GM04503 (cell line): ENCODE measurements at places on chromosomes 5 and 9.

DNA sequence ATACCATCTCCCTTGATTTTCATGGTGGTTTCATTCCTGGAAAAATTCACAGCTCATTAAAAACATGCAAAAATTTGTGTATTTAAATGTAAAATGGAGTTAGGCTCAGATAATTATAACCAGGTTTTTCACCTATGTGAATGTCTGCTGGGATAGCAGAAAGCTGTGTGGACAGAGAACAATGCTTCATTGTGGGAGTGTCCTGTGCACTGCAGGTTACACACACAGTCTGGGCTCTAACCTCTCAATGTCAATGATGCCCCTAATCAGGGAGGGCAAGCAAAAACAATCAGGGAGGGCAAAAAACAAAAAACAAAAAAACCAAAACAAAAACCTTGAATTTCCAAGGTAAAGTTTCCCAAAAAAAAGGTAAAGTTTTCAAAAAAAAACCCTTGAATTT is 158.9 kb upstream of the KLF9 start:
- DNase-seq, result no peak

DNA sequence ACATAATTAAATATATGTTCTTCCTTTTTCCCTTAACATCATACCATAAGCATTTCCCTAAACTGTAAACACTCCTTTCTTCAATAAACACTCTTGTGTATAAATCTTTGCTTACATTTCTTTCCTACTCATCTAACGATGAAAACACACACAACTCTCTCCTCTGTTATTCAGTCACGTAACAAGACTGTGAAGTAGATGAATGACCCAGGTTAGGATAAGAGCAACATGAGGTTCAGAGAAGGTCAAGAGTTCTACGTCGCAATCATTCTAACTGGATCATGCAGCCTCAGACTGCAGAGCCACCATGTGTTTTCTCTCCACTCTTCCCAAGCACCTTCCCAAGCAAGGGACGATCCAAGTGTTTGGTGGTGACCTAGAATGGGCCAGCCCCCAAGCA is 70.5 kb upstream of the SPTLC1 start:
- DNase-seq, result no peak

GRCh38 chr9:76194896-76195295 is 199.3 kb downstream of the RFK start:
- no peak for DNase-seq

DNA sequence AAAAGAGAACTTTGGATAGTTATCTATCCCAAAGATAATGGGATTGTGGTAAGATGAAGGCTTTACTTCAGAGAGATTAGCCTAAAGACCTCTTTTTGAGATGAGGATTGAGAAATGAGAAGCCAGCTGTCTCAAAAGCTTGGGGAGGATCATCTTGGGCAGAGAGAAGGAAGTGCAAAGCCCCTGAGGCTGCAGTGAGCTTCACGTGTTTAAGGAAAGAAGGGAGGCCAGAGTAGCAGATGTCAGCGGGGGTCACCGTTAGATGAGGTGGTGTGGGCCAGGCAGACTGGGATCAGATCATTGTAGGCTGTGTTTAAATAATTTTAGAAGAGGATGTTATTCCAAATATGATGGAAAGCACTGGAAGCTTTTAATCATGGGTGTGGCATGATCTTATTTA is 270.1 kb downstream of the ARHGEF28 start:
- no peak for DNase-seq

- DNase-seq, result no peak
These were observed 21.7 kb upstream of the CCNH start for GRCh38 chr5:87434461-87434860.

- DNase-seq, result no peak
These were observed 122.0 kb downstream of the TLE4 start for GRCh38 chr9:79693750-79694149.

DNA sequence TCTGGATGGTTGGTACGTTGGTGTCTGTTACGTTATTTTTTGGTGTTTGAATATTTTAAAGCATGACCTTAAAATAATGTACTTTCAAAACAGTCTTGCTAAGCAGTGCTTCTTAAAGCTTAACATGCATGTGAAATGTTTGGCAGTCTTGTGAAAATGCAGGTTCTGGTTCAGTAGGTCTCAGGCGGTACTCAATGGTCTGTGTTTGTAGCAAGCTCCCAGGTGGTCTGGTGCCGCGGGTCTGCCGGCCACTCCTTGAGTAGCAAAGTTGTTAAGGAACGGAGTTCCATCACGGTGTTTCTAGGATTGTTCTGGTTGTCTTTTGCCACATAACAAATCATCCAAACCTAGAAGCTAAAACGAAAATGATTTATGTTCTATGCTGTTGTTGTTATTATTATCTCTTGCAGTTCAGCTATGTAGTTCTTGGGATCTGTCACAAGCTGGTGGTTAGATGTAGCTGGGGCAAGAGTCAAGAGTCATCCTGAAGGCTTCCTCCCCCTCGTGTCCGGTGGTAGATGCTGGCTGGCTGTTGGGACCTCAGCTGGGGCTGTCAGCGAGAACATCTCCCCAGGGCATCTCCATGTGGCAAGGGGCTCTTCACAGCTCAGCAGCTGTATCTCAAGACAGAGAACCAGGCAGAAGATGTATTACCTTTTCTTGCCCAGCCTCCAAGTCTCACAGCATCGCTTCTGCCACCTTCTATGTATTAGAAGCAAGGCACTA is 186.8 kb downstream of the PALM2AKAP2 start:
- no peak for DNase-seq
